NCI-H82 (cell line): ENCODE measurements at places on chromosomes 7 and 10.

GRCh38 chr7:13032576-13032975 is 345.1 kb downstream of the ARL4A start:
- DNase-seq: peak; percentile 4

GRCh38 chr10:36899652-36900051 is 225.7 kb upstream of the ANKRD30A start:
- no peak for DNase-seq

GRCh38 chr10:62817121-62817765 is 1.1 kb upstream of the EGR2 start:
- DNase-seq: no peak

DNA sequence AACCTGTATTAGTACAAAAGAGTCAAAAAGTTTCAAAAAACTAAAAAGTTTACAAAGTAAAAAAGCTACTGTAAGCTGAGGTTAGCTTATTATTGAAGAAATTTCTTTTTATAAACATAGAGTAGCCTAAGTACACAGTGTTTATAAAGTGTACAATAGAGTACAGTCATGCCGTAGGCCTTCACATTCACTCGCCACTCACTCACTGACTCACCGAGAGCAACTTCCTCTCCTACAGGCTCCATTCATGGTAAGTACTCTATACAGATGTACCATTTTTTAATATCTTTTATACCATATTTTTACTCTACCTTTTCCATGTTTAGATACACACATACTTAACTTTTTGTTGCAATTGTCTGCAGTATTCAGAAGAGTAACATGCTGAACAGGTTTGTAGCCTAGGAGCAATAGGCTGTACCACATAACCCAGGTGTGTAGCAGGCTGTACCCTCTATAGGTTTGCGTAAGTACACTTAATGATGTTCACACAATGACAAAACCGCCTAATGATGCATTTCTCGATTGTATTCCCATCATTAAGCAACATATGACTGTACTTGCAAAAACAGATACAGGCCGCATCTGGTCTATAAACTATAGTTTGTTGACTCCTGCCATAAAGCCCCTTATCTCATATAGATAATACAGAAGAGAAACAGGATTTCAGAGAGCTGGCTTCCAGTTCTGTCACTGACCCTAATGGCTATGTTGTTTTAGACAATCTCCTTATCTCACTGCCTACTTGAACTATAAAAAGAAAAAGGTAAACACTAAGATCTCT is 438.8 kb downstream of the HTR7 start:
- DNase-seq: no peak

DNA sequence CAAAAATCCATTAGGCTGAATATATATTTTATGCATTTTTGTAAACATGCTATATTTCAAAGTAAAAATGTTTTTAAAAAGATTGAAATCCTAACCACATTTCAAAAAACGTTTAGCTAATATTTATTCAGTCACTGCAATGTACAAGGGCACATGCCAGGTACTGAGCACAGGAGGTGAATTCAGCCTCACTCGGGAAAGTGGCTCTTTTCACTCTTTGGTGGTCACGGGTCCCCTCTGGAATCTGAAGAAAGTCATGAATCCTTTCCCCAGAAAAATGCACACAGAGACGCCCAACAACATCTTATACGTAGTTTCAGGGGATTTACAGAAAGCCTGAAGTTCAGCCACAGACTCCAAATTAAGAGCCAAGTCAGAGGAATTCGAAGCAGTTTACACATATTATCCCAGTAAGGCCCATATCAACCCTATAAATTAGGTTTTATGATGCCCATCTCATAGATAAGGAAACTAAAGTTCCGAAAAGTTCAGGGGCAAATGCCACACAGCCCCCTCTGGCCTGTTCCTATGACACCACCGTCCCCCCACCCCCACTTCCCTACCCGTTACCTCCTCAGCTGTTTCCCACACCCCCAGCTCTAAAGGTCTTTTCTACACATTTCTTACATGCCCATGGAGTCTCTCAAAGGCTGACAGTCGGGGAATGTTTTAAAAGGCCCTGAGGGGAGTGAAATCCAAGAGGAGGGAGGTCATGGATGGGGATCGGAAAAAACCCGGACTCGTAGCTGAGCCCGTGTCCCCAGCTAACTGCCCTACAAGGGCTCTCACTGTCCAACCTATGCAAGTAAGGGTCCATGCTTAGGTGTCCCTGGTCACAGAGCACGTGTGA is 9.6 kb upstream of the SVOPL start:
- DNase-seq: no peak

- no peak for DNase-seq
Observed at GRCh38 chr7:11946794-11947193, 114.8 kb upstream of the THSD7A start.
